Adipose tissue (tissue), 3 donors: ENCODE measurements at places on chromosomes 2 and 18. TPM values are rescaled to one million over a fixed set of nuclear protein-coding genes. Genes with fewer than 3 reads are reported as not detected.

The GALR1 gene
- not detected for polyA plus RNA-seq

The ST6GAL2 gene
- polyA plus RNA-seq, result 0.06 TPM

The CYP27C1 gene
- 0.08 TPM for polyA plus RNA-seq

The SGPP2 gene
- polyA plus RNA-seq, result 1.6 TPM

The KCNIP3 gene
- polyA plus RNA-seq, result 2.4 TPM

The MALL gene
- 1.8 TPM for polyA plus RNA-seq

The XDH gene
- polyA plus RNA-seq, result 0.10 TPM

The ACP1 gene
- 77.2 TPM for polyA plus RNA-seq

The POTEC gene
- 0.06 TPM for polyA plus RNA-seq

The DYNAP gene
- polyA plus RNA-seq, result 0.10 TPM

The ZBTB7C gene
- 4.8 TPM for polyA plus RNA-seq

The LRPPRC gene
- polyA plus RNA-seq, result 20.2 TPM

The LRP1B gene
- polyA plus RNA-seq, result 3.1 TPM

The POTEF gene
- not detected for polyA plus RNA-seq

The PMAIP1 gene
- polyA plus RNA-seq, result 0.46 TPM

The MOGAT1 gene
- 1.8 TPM for polyA plus RNA-seq

The CCDC141 gene
- polyA plus RNA-seq, result 0.09 TPM

The ECEL1 gene
- 0.68 TPM for polyA plus RNA-seq

The RESP18 gene
- polyA plus RNA-seq, result not detected

The PROKR1 gene
- polyA plus RNA-seq, result 1.1 TPM

The C1GALT1C1L gene
- 0.85 TPM for polyA plus RNA-seq

The CNGA3 gene
- polyA plus RNA-seq, result 0.01 TPM

The OR6B2 gene
- polyA plus RNA-seq, result not detected

The SCTR gene
- 0.65 TPM for polyA plus RNA-seq

The DCDC2C gene
- polyA plus RNA-seq, result not detected

The FSHR gene
- not detected for polyA plus RNA-seq

The SERPINB4 gene
- not detected for polyA plus RNA-seq

The ATP6V1B1 gene
- 1.9 TPM for polyA plus RNA-seq

The ESPNL gene
- polyA plus RNA-seq, result 0.06 TPM

The PRPF40A gene
- polyA plus RNA-seq, result 26.1 TPM

The CABLES1 gene
- 18.7 TPM for polyA plus RNA-seq

The RAB3GAP1 gene
- 17.3 TPM for polyA plus RNA-seq

The SLC16A14 gene
- 2.1 TPM for polyA plus RNA-seq

The OSBPL1A gene
- 49.5 TPM for polyA plus RNA-seq

The SP110 gene
- polyA plus RNA-seq, result 14.6 TPM

The LCT gene
- 0.11 TPM for polyA plus RNA-seq

The UGT1A4 gene
- not detected for polyA plus RNA-seq
